ENCODE measurements at places on chromosomes 5 and 9.

DNA sequence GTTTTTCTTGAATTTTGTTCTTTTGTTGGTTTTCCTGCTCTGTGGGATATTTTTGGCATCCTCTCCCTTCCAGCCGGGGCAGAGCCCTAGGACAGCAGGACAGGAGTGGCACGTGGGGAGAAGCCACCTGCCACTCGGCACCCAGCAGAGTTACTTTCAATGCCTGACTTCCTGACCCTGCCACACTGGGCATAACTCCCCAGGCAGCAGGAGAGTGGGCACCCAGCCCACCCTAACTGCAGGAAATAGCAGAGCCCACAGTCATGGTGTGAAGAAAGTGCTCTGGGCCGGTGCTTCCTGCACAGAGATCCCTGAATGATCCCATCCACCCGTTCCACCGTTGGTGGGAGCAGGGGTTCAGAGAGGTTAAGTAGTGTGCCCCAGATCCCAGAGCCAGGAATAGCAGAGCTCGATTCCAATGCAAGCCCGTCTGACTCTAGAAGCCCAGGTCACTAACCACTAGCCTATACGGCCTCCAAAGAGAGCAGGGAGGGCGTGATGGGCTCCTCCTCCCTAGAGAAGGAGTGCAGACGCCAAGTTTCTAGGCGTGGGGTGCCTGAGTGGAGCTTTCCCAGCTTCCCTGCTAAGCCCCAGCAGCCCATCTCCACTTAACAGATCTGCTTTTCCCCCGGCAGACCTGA lies 8.1 kb upstream of the NUP214 start:
- DNase-seq = no peak

DNA sequence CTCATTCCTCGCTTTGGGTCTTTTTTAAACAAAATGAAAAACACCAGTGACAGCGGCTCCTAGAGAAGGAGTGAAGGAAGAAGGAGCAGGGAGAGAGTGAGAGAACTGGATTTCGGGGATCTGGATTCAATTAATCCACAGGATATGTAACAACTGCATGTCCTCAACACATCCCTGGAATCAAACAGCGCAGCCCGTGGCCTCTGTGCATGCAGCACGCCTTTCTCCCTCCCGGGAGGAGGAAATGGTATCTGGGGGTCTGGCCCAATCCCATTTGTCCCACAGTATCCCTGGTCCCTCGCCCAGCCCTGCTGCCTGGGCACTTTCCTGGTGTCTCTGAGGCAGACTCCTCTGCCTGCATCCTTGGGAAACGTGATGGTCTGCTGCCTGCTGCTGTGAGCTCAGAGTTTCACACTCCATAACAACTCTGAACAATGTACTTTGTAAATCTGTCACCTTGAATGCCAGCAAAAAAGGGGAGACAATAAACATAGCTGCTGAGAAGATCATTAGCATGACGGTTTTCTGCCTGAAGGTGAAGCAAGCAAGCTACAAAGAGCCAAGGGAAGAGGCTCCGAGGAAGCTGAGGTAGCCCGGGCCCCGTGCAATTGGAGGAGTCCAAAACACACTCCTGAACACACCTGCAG lies 56.1 kb downstream of the PTCH1 start:
- no peak for DNase-seq

DNA sequence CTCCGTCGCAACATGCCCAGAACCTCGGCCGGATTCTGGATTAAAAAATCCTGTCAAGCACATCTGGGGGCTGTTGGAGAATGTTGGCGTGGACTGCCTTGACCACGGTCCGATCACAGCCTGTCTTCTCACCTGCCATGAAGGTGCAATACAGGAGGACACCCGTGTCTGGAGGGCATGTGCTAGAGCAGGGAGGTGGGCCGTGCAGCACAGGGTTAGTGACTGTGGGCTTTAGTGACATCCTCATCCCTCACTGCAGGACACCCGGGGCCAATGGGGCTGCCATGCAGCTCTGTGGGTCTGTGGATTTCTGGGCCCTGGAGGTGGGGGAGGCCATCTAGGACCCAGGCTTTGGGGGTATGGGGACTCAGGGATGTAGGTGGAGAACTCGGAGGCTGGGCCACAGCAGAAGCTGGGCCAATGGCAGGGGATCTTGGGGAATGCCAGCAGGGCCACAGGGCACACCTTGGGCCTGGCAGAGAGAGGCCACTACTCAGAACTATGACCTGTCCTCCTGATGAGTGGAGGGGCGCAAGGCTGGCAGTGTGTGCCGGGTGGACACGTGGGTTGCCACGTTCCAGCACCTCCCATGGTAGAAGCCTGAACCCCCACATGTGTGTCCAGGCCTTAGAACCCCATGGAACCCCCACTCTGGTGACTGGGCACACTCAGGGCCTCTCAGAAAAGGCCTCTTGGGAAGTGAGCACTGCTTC lies 23.3 kb downstream of the ZDHHC11B start:
- no peak for DNase-seq

GRCh38 chr5:178426326-178427130 lies 163.7 kb downstream of the COL23A1 start:
- no peak for DNase-seq

- no peak for DNase-seq
Observed at GRCh38 chr9:4891674-4892073, 93.4 kb upstream of the JAK2 start.

DNA sequence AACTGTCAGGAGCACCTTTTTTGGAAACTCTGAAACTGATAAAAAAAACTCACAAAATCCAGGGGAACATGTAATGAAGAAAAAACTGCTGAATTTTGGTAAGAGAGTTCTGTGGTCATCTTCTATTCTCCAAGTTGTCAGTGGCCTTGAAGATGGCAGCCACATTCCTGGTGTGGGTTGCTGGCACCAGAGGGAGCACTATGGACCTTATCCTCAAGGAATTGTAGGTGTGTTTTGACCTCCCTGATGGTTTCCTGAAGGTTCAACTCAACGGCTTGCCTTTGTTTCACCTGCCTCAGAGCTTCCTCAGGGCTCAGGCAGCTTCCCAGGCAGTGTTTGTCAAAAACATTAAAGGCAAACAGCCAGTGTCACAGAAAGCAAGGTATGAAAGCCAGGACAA lies 2.2 kb upstream of the SLC38A9 start:
- DNase-seq = no peak

GRCh38 chr9:134839455-134840125 lies 41.0 kb upstream of the FCN2 start:
- no peak for DNase-seq

GRCh38 chr9:98097836-98098235 lies 21.2 kb downstream of the TRIM14 start:
- peak; percentile 60 for DNase-seq

DNA sequence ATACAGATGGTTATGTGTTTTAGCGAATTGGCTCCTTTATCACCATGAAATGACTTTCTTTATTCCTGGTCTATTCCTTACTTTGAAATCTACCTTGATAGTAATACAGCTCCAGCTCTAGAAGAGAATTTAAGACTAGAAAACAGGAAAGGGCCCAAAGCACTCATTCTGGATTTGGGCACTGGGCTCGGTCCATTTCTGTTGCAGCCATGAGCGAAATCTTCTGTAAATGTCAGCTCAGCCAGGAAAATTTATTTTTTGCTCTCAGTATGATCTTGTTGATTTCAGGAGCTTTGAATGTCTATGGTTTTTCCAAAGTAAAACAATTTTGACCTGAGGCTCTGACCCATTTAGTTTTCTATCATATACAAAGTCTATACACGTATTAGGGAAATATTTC lies 104.1 kb downstream of the DIRAS2 start:
- DNase-seq = no peak

- DNase-seq = no peak
Observed at GRCh38 chr9:82299870-82300269, 311.3 kb downstream of the SPATA31D1 start.

DNA sequence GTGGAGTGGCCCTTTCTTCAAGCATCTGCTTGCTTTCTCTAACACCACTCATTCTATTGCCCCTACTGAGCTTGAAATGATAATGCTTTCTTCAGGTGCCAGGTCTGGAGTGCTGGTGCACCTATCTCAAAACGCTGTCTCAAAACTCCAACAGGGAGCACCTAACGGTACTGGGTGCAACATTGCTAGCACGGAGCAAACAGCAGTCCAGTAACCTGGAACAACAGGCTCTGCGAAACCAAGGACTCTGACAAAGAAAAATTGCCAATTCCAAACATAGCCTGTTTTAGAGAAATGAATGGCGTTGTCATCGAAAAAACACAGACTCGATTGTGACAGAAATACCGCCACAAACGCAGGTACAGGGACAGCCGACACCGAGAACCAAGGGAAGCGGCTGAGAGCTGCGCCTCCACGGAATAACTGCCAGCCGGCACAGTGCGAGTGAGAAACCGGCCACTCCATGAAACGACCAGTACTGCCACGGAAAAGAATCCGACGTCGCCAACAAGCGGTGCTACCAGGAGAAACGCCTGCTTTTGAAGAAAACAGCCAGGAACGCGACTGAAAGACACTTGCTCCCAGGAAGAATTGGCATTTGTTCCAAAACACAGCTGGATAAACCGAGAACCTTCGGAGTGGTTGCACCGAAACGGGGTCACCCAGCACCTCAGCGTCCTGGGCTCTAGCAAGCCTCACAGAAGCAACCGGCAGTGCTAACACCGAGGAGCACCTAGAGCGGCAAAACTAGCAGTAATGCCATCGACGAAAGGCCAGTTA lies 3.1 kb downstream of the ANXA2R start:
- no peak for DNase-seq

- DNase-seq = peak; percentile 33
Observed at GRCh38 chr5:180790020-180790419, 12.6 kb downstream of the MGAT1 start.

DNA sequence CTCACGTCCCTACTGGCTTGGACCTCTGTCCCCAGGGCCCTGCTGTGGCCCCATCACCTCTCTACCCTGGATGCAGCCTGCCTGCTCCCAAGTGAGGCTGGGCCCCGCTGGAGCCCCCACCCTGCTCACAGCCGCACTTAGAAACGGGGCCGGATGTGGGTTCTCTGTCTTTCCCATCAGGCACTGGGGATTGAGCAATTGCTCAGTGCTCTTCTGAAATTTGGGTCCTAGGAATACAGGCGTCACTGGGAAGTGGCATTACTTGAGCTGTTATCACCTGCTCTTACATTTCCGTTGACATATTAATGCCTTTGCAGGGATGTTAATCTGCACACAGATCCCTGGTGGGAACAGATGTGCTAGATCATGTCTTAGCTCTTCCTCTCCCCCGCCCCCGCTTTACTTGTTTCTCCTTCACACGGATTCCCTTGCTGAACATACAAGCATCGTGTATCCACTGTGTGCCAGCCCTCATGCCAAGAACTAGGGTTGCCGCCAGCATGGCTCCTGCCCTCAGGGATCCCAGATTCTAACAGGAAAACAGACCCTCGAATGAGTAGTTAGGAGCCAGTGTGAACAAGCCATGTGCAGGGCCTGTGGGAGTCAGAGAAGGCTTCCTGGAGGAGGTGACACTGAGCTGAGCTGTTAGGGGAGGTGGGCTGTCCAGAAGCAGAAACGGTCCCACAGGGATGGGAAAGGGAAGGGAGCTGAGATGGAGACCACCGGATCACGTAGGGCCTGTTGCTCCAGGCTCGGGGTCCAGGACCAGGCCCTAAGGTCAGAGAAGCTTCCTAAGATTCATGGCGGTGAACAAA lies 65.1 kb downstream of the NEK6 start:
- no peak for DNase-seq

DNA sequence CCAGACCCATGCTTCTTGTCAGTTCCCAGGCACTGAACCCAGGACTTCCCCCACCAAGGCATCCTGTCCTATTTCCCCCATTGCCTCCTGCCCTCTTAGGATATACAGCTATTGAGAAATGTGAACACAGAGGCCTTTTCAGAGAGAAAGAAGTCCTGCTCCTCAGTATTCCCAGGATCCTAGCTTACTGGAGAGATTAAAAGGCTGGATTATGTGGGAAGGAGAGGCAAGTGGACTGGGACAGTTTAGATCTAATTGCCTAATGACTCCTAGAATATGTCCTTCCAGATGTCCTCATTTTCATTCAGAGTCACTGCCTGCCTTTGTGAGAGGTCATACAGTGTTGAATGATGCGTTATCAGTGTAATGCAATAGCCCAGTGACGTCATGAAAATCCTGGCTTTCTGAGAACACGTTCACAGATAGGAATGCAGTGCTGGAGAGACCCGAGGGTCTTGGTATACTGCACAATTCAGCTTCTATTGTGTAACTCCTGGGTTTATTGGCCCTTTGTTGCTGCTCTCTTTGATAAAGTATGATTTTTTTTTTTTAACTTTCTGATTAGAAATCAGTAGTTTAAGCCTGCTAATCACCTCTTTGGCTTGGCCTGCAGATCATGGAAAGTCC lies 26.2 kb downstream of the WWC1 start:
- DNase-seq = no peak

GRCh38 chr5:79191457-79191856 lies 44.5 kb upstream of the JMY start:
- no peak for DNase-seq

GRCh38 chr5:54643685-54644106 lies 126.1 kb downstream of the SNX18 start:
- DNase-seq = no peak

- no peak for DNase-seq
Observed at GRCh38 chr9:120889606-120890271, 12.8 kb upstream of the PHF19 start.

GRCh38 chr5:161023551-161023950 lies 171.5 kb upstream of the ATP10B start:
- no peak for DNase-seq

DNA sequence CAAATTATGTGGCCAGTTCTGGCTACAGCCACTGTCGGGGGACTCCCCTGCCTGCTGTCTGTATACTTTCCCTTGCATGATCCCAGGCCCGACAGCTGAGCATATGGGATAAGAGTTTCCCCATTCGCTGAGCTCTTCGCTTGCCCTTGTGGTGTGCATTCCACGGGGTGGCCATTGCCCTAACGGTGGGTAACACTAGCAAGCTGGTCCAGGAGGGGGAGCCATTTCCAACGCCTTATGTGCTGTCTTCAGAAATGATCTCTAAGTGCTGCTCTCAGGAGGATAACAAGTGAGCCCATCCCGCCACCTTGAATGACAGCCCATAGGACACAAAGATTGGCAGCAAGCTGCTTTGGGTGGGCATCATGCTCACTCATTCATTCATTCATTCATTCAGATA lies 190.9 kb downstream of the FSTL4 start:
- no peak for DNase-seq

DNA sequence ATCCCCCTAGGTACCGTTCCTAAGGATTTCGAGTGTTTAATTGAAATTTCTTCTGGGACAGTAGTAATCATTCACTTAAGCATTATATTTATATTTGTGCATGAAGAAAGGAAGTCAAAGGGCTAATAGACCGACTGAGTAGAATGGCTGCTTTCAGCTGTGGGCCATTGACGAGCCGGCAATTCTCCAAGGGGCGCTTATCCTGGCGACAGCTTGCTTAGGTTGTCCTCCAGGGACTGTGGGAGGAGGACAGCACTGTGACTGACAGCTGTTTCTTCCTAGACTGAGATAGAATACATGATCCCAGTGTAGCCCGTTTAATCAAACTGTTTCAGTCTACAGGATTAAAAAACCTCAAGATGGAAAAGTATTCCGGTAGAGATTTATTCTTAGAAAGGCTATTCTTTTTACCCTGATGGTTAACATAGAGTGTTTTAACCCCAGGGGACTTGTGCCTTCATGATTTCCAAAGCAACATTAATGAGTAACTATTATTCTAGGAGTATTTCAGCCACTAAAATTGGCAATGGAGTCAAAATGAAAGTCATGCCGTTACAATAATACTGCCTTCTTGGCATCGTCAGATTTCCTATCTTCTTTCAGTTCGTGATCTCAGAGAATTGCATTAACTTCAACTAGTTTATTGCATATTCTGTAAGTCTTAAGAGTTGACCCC lies 943.1 kb upstream of the WWC1 start:
- DNase-seq = no peak

All from CD4-positive, alpha-beta T cell treated with Interleukin-21 for 1 hour (primary cell).